ENCODE measurements at places on chromosomes 7 and 10. TPM values are rescaled to one million over a fixed set of nuclear protein-coding genes. Genes with fewer than 3 reads are reported as not detected.

- H3K4me3 ChIP-seq = no peak overlapping the region
- H3K4me1 ChIP-seq = peaks cover 54% of the 10 kb centered on the region
- H3K27ac ChIP-seq = no peak overlapping the region
- no peaks in the 10 kb centered on the region for H3K27me3 ChIP-seq
- no peak for DNase-seq
- no peaks in the 10 kb centered on the region for H3K36me3 ChIP-seq
These were observed 37.1 kb downstream of the SMURF1 start for GRCh38 chr7:99106821-99107241.

CPA2 gene
- 0.32 TPM for total RNA-seq

GRCh38 chr7:116316838-116317628, 106.7 kb downstream of the TES start:
- no peaks in the 10 kb centered on the region for H3K36me3 ChIP-seq
- peaks cover 10% of the 10 kb centered on the region for H3K4me1 ChIP-seq
- no peaks in the 10 kb centered on the region for H3K27me3 ChIP-seq
- peak overlapping the region; percentile 5 for H3K4me3 ChIP-seq

ESYT2 gene
- 63.4 TPM for total RNA-seq

- no peak overlapping the region for H3K27ac ChIP-seq
- H3K36me3 ChIP-seq = no peaks in the 10 kb centered on the region
- H3K27me3 ChIP-seq = peaks cover 24% of the 10 kb centered on the region
- no peak overlapping the region for H3K4me3 ChIP-seq
- peaks cover 6% of the 10 kb centered on the region for H3K4me1 ChIP-seq
These were observed 6.2 kb upstream of the IGF2BP3 start for GRCh38 chr7:23476286-23477156.

GRCh38 chr10:85645926-85646711, 720.5 kb downstream of the GRID1 start:
- no peak for DNase-seq
- no peaks in the 10 kb centered on the region for H3K27me3 ChIP-seq
- H3K36me3 ChIP-seq = no peaks in the 10 kb centered on the region

All from psoas muscle (tissue), 8 donors.